ENCODE measurements at places on chromosomes 4 and X.

DNA sequence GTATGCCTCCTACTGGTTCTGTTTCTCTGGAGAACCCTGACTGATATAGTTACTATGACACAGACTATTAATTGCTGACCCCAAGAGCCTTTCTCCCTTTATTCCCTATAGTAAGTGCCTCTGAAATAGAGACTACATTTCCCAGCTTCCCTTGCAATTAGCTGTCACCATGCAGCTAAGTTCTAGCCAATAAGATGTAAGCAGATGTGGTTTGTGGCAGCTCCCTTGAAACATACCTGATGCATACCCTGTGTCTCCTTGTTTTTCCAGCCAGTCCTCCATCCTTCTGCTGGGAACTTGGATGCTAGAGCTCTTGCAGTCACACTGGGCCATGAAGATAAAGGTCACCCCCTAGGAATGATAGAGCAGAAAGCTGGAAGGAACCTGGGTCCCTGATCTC, 9.7 kb upstream of the TMEM165 start:
- DNase-seq, result no peak

DNA sequence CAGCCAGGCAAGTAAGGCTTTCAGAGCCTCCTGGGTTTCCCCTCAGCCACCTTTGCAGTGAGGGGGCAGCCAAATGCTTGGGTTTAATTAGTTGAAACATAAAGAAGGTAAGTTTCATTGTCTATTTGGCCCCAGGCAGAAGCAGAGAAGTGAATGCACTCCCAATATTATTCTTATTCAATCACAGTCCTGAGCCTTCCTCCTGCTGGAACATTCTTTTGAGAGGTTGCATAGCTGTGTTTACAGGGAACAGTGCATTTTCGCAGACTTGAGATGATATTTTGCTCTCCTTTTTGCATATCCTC, 13.9 kb downstream of the SLC2A9 start:
- DNase-seq, result no peak

- no peak for DNase-seq
Measured at GRCh38 chr4:8041172-8041571, 101.5 kb upstream of the AFAP1 start.

GRCh38 chr4:41394481-41394894, 137.8 kb downstream of the UCHL1 start:
- no peak for DNase-seq

- DNase-seq, result no peak
Measured at GRCh38 chrX:154307202-154307601, 11.6 kb downstream of the TKTL1 start.

- no peak for DNase-seq
Measured at GRCh38 chr4:55546506-55546755, 278 bp downstream of the CLOCK start.

GRCh38 chrX:38279188-38279587, 48.1 kb downstream of the RPGR start:
- DNase-seq, result no peak

DNA sequence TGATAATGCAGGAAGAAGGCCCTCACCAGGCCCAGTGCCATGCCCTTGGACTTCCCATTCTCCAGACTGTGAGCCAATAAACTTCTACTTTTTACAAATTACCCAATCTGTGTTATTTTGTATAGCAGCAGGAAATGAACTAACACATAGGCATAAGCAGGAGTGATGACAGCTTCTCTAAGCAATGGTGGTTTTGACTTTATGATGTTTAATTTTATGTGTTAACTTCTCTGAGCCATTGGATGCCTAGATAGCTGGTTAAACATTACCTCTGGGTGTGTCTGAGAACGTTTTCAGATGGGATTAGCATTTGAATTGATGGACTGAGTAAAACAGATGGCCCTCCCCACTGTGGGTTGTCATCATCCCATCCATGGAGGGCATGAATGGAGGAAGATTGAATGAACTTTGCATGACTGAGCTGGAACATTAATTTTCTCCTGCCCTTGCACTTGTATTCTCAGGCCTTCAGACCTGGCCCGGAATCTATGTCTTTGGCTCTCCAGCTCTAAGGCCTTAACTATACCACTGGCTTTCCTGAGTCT, 13.9 kb upstream of the PDLIM3 start:
- no peak for DNase-seq

DNA sequence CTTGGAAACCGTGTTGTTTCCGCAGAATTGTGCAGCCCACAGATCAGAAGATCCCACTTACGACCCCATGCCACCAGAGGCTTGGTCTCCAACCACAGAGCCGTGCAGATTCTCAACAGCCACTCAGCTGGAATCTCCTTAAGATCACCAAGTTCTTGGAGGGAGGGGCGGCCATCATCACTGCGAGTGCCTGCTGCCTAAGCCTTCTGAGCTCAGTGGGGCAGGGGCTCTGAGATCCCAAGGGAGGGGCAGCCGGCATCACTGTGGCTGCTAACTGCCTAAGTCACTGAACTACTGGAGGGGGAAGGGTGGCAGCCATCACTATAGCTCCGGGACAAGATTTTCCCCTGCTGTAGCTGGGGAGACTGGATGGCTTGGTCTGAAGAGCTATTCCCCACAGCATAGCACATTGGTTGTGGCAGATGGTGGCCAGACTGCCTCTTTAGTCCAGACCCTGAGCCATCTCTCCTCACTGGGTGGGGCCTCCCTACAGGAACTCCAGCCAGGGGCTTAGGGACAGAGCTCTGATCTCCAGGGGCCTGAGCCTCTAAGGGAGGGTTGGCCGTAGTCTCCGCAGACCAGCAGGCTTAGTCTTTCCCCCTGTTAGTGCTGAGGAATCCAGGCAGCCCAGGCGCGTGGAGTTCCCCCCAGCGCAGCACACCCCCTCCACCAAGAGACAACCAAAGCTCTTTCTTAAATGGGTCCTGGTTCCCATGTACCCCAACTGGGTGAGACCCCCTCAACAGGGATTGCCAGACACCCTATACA, 1483.9 kb downstream of the ADGRL3 start:
- no peak for DNase-seq

DNA sequence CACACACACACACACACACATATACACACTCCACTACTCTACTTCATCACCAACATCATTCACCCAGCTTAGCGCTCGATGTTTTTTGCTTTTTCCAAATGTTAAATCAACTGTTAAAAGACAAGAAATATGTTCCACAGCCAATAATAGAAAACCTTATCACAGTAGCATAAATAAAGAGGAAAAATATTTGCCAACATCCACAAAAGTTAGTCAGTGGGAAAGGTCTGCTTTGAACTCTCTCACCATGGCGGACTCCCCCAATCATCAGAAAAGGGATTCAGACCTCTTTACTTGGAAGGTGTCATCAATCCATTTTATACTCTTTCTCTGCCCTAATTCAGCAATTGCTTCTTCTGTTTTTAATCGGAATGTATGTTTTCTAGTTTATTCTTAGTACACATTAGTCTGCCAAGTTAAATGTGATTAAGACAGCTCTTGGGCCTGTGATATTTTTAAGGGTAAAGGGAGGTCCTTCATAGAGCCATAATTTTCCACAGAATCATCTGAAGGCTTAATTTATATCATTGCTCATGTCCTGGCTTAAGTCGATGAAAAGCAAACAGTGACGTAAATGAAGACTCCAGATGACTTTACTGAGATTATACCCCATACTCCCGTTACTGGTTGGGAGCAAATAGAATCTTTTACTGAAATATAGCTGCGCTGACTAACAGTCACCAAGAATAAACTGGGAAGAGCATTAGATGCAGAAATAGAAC, 29.7 kb upstream of the LGI2 start:
- no peak for DNase-seq

- DNase-seq, result no peak
Measured at GRCh38 chr4:49217492-49217891, 231.4 kb downstream of the CWH43 start.

GRCh38 chr4:185384061-185384460, 11.7 kb downstream of the LRP2BP start:
- DNase-seq, result no peak

GRCh38 chrX:2965965-2966364, 36.8 kb upstream of the ARSD start:
- no peak for DNase-seq

DNA sequence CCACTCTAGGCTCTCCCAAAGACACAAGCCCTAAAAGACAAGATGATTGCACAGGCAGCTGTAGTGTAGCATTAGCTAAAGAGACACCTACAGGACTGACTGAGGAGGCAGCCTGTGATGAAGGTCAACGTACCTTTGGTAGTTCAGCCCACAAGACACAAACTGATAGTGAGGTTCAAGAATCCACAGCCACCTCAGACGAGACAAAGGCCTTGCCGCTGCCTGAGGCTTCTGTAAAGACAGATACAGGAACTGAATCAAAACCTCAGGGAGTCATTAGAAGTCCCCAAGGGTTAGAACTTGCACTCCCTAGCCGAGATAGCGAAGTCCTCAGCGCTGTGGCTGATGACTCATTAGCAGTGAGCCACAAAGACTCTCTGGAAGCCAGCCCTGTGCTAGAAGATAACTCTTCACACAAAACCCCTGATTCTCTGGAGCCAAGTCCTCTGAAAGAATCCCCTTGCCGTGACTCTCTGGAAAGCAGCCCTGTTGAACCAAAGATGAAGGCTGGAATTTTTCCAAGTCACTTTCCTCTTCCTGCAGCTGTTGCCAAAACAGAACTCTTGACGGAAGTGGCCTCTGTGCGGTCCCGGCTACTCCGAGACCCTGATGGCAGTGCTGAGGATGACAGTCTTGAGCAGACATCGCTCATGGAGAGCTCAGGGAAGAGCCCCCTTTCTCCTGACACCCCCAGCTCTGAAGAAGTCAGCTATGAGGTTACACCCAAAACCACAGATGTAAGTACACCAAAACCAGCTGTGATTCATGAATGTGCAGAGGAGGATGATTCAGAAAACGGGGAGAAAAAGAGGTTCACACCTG, 306.3 kb downstream of the ANK2 start:
- DNase-seq, result no peak

DNA sequence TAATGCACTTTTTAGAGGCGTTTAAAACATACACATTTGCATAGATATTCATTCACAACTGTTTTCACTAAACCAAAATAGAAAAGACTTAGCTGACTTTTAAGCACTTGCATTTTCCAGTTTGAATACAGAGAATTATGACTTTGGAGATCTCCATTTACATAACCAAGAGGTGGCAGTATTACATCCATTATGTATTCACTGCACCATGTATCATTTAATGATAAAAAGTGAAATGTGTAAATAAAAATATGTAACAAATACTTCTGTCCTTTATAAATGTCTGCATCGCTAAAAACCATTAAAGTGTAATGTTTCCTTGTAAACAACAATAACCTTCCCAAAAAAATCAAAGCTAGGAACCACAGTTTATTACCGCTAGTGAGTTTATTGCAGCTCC, 413.2 kb downstream of the FGF13 start:
- no peak for DNase-seq
